GM06990 (cell line): ENCODE measurements at places on chromosomes 16 and 17.

- DNase-seq, result no peak
These were observed 7.8 kb upstream of the SLC46A1 start for GRCh38 chr17:28413804-28414203.

DNA sequence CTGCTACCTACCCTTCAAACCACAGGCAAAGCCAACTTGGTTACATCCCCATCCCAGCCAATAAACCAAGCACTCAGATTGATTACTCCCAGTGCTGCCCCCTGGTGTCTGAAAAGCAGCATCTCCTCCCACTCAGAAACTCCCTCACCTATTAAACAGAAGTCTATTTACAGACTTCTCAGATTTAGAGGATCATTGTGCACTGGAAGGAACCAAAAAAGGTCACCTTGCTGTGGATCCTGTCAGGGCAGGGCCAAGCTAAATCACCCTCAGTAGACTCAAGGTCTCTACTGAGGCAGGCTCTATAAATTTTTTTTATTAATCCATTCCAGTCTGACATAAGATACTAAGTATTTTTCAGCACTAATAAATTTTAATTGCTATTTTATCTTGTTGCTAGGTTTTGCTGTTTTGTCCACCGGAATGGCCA lies 17.6 kb downstream of the HIGD1B start:
- no peak for DNase-seq

- peak; percentile 27 for DNase-seq
These were observed 10.4 kb upstream of the CHMP6 start for GRCh38 chr17:80981062-80981902.

DNA sequence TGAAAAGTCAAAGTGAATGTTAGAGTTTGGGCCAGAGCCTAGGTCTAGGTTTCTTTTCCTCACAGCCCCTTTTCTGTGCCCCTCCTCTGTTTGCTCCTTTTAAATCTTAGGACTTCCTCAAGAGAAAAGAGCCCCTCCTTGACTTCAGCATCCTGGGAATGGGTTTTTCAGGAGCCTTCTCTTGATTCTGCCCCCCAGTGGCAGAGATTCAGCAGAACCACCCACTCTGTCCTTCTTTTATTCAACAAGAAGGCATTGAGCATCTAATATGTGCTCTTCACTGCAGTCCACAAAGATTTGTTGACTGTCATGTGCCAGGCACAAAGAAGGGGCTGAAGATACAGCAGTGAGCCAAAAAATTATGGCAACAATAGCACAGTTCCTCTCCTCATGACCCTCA lies 270.8 kb upstream of the CDH5 start:
- no peak for DNase-seq

DNA sequence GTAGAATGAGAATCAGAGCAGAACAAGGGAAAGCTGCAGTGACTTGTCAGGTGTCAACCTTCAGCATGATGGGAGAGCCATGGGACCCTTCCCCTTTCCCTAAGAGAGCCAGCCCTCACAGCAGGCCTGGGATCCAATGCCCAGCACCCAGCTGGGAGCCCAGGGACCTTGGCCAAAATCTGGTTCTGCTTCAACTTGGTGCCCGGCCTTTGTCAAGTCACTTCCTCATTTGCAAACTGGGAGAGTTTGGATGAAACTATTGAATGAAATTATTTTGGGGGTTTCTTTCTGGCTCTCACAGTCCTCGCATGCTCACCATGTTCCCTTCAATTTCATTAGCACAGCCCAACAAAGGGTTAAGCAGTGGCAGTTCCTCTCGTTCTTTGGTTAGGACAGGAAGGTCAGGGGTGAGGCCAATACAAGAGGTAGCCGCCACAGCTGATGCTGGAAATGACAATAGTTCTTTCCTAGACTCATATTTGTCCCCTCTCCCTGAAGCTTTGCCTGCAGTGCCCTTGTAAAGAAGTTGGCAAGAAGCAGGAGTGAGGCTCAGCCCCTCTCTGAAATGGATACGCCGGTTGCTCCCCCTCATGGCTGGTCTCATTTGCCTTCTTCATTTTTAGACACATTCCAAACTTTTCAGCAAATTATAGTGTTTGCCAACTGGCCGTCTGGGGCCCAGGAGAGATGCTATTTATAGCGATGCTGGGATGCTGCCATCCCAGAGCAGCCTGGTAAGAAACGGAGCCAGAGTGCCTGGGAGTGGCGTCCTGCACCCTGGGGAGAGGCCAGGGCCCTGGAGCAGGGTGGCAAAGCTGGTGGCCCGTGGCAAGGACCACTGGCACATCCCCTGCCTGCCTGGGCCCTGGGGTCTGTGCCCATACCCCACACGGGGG lies 34.5 kb upstream of the MEOX1 start:
- DNase-seq, result no peak

GRCh38 chr17:60314423-60314822 lies 77.5 kb downstream of the USP32 start:
- peak; percentile 34 for DNase-seq

DNA sequence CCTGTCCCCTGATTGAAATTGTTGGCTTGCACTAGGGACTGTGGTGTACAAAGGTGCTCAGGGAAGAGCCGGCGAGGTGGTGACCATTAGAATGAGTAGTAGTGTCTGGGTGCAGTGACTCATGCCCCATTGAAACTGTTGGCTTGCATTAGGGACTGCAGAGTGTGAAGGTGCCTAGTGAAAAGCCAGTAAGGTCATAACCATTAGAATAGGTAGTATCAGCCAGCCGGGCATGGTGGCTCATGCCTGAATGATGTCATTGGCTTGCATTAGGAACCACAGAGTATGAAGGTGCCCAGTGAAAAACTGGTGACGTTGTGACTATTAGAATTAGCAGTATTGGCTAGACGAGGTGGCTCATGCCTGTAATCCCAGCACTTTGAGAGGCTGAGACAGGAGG lies 78.9 kb downstream of the ABCC6 start:
- no peak for DNase-seq

- DNase-seq, result no peak
These were observed 7.3 kb upstream of the CAPNS2 start for GRCh38 chr16:55559233-55559632.

DNA sequence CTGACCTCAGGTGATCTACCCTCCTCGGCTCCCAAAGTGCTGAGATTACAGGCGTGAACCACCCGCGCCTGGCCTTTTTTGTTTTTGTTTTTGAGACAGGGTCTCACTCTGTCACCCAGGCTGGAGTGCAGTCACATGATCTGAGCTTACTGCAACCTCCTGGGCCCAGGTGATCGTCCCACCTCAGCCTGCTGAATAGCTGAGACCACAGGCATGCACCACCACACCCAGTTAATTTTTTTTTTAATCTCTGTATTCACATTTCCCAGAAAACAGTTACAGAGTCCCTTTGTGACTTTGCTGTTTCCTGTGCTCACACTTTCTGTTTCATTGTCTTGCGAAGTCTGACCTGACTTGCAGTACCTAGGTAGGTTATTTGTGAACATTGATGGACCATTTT lies 2.7 kb downstream of the CLUAP1 start:
- no peak for DNase-seq

DNA sequence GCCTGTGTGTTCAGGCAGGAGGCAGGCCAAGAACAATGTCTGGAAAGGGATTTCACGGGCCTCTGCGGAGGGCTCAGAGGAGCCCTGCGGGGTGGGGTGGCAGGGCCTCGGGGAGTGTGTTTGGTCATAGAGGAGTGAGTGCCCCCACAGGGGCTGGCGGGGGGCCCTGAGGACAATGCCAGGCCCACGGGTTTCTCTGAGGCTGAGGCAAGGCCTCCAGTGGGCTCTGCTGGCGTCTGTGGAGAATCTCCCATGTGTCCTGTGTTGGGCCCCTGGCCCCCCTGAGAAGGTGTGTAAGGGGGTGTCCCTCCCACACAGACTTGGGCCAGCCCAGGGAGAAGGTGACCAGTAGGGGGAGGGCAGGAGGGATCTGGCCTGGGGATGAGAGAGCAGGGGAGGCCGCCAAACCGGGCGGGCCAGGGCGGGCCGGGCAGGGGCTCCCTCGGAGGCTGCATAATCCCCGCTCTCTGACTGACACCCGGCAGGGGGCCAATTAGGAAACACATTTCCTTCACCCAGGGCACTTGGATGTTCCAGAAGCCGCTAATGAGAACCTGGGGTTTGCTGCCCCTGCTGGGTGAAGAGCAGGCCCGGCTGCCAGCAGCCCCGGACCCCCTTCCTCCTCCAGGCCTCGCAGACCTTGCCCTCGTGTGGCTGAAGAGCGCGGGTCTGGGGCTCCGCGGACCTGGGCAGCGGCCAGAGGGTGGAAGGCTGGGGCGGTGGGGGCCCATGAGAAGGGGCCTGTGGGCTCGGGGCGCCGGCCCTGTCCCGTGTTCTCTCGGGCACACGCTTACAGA lies 204.2 kb downstream of the NTN1 start:
- no peak for DNase-seq

GRCh38 chr16:22786691-22787090 lies 27.3 kb upstream of the HS3ST2 start:
- DNase-seq, result no peak

DNA sequence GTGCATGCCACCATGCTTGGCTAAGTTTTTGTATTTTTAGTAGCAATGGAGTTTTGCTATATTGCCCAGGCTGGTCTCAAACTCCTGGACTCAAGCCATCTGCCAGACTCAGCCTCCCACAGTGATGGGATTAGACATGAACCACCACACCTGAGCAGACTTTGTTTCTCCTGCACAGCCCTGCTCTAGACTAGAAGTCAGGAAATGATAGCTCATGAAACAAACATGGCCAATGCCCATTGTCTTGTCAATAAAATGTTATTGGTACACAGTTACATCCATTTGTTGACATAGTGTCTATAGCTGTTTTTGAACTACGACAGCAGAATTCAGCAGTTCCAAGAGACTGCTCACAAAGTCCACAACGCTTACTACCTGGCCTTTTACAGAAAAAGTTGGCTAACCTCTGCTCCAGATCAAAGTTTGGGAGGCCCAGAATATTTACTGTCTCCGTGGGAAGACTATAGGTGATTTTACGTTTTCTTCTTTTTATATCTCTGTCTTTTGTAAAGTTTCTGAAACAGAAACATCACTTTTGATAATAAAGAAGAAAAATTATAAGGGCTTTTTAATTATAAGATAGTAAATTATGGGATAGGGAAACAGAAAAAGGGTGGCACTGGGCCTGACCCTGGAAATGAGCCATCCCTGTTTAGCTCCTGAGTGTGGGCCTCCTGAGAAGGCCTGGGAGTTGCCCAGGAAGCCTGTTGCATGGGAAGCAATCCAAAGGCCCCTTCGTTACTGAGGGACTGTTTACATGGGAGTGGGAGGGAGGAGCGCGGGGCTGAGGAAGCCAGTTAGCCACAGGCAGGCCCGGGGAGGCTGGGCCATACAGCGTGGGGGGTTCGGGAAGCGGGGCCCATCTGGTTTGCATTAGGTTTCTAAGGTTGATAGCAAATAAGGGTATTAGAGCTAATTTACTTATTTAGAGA lies 201.5 kb downstream of the IRF8 start:
- no peak for DNase-seq

DNA sequence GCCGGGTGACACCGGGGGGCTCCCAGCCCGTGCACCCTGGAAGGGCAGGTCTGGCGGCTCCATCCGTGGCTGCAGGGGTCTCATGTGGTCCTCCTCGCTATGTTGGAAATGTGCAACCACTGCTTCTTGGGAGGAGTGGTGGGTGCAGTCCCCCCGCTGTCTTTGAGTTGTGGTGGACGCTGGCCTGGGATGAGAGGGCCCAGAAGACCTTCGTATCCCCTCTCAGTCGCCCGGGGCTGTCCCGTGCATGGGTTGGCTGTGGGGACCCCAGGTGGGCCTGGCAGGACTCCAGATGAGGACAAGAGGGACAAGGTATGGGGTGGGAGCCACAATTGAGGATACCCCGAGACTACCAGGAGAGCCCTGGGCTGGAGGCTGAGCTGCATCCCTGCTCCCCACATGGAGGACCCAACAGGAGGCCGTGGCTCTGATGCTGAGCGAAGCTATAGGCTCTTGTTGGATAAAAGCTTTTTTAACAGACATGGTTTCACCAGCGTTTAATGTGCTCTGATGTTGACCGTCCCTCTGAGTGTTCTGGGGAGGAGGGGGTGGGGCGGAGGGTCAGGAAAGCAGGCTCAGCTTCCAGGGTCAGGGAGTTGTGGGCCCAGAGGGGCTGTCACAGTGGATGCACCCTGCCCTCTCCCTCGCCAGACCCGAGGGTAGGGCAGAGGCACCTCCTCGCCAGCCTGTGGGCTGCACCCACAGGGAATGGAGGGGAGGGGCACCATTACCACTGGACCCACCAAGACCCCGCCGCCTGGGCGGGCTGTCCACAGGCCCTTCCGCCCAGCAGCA lies 5.4 kb downstream of the SPATA2L start:
- no peak for DNase-seq

DNA sequence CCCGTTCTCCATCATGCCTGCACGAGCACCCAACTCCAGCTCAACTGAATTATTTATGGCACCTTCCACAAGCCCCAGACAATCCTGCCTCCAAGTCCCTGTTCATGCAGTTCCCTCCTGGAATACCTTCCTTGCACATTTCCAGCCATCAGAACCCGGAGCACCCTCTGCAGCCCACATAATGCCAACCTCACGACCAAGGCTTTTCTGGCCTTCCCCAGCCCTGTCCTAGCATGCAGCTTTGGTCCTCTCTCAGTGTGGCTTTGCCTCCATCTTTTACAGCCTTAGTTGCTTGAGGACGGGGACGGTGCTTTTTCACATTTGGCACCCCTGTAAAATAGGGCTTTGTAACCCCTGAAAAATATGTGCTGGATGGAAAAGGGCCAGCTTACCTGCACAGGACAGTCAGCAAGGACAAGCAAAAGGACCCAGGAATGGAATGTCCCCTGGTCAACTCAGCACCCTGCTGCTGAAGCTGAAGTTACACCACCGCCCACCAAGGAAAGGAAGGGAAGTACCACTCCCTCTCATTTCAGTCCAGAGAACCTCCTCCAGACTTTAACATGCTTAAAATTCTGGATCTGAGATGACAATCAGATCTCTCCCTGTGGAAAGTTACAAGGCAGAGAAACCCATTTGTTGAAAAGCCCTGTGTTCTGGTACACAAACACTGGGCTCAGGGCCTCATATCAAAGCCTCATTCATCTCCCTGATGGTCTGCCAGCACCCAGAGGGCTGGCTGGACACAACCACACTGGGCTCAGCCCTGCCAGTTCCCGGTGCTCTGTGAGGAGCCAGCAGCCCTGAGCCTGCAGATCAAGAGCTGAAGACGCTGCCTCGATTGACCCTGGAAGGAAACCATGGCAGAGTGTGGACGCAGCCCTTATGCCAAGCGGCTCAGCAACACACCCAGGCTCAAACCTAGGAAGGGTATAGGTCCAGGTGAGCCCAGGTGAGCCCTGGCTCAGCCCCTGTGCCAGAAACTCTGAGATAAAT lies 2.9 kb downstream of the SLC39A11 start:
- no peak for DNase-seq

GRCh38 chr16:20865420-20866131 lies 34.6 kb downstream of the DCUN1D3 start:
- DNase-seq, result peak; percentile 49

DNA sequence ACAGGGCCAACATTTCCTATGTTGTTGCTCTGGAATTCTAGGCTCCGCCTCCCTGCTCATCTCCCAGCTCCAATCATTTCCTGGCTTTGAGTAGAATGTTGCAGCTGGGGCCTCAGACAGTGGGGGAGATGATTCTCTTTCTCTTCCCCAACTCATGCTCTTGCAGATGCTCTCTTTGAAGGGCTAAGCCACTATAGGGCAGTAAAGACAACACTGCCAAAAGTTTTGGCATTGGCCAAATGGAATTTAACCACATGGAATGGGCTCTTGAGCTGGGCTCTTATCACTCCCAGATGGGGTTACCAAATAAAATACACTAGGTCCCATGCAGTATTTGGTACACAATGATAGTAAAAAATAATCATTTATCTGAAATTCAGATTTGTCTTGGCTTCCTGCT lies 19.6 kb upstream of the EFCAB13 start:
- DNase-seq, result no peak

- DNase-seq, result no peak
These were observed 14.2 kb downstream of the OSBPL7 start for GRCh38 chr17:47807421-47807820.

GRCh38 chr16:78562111-78562510 lies 462.7 kb downstream of the WWOX start:
- DNase-seq, result no peak

- DNase-seq, result no peak
These were observed 4.9 kb downstream of the STARD3 start for GRCh38 chr17:39641883-39642282.
